ENCODE measurements at places on chromosomes 12 and 14. TPM values are rescaled to one million over a fixed set of nuclear protein-coding genes. Genes with fewer than 3 reads are reported as not detected.

Gene BAZ1A
- 68.3 TPM for total RNA-seq

DNA sequence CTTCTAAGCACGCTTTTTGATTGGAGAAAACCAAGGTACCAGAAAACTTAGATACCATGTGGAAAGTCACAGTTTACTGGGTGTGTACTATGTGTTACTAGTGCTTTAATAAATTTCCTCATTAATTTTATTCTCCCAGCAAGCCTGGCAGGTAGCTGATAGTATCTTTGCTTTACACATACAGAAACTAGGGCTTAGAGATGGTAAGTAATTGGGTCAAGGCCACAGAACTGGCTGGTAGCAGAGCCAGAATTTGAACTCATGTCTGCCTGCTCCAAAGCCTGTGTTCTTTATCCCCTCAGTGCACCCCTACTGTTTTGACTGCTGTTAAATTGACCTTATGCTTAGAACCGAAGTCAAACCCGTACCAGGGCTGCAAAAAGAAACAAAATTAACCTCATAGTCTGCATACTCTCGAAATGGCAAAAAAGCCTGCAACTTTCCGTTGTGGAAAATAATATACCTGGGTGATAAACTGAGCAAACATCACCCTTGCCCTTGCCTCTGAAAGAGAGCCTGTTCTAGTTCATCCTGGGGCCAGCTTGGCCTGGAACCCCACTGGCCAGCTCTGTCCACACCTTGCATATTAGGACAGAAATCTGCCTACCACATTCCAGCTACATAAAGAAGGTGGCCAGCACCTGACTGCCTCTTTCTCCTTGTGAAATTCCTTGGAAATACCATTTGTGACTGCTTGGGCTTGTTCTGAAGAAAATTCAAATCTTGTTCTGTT lies 118.9 kb downstream of the ETV6 start:
- peak; percentile 35 for DNase-seq
- no peaks in the 10 kb centered on the region for H3K27me3 ChIP-seq
- H3K27ac ChIP-seq = no peak overlapping the region
- peaks cover 32% of the 10 kb centered on the region for H3K4me1 ChIP-seq

Gene HNRNPA1
- 2,673 TPM for total RNA-seq

Gene WNT5B
- total RNA-seq = 0.04 TPM

DNA sequence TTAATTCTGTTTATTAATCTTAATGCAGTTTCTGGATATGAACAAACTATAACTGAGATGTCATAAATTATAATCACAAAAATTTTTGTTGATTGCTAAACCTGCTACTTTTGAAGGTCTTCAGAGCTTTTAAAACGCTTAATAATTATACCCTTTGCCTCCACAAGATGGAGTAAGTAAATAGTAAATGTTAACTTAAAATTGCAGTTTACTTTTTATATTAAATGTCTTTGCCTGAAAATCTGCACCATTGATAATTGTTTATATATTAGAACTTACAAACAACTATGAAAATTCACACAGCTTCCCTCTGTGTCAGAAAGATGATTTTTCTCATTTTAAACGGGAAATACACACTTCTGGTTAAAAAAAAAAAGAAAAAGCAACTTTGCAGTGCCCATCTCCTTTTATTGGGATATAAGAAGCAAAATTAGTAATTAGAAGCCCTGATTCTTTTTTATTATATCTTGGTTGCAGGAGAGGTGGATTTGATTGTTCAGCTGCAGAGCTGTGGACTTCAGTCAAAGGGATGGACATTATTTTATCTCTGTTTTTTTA lies 35.6 kb downstream of the SCFD1 start:
- no peak overlapping the region for H3K27ac ChIP-seq
- DNase-seq = peak; percentile 39

Gene RAP1B
- total RNA-seq = 129 TPM

Gene ZDHHC22
- total RNA-seq = not detected

Gene OR4K14
- total RNA-seq = not detected

DNA sequence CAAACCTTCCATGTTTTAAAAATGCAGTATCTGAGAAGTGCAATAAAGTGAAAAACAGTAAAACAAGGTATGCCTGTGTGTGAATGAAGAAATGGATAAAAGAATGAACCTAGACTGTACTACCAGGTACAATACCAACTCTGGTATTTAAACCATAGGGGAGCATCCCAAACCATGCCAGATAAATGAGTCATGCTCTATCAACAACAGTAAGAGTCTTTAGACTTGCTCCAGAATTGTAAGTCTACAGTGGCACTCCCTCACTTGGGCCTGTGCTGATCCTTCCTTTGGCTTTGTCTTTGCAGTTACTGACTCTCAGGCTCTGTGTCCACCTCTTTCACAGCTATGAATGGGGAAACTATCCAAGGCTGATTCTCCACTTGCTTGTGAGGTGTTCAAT lies 38.1 kb downstream of the BBS10 start:
- DNase-seq = no peak
- H3K4me3 ChIP-seq = no peak overlapping the region
- no peaks in the 10 kb centered on the region for H3K4me1 ChIP-seq
- peaks cover 6% of the 10 kb centered on the region for H3K27me3 ChIP-seq
- no peaks in the 10 kb centered on the region for H3K36me3 ChIP-seq

GRCh38 chr12:111102102-111102739 lies 181.8 kb upstream of the MYL2 start:
- H3K27me3 ChIP-seq = peaks cover 1% of the 10 kb centered on the region
- no peaks in the 10 kb centered on the region for H3K36me3 ChIP-seq
- H3K4me1 ChIP-seq = no peaks in the 10 kb centered on the region

Gene PPP1R13B
- 5.3 TPM for total RNA-seq

DNA sequence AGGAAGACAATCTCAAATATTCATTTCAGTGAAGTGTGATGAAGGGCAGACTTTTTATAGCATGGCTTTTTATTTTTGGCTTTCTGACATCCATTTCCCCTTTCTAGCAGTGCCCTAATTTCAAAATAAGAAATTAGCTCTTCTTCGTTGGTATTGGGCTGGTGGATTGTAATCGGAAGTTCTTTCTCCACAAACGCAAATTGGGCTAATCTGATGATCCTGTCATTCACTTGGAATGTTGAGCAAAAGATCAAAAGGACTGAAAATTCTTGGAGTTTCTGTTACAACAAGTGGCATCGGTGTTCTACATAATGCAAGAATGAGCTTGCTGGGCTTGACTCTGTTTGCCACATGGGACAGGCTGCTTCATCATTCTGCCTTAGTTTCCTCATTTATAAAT lies 1182.8 kb downstream of the FLRT2 start:
- no peaks in the 10 kb centered on the region for H3K36me3 ChIP-seq
- no peaks in the 10 kb centered on the region for H3K27me3 ChIP-seq
- H3K4me3 ChIP-seq = no peak overlapping the region

DNA sequence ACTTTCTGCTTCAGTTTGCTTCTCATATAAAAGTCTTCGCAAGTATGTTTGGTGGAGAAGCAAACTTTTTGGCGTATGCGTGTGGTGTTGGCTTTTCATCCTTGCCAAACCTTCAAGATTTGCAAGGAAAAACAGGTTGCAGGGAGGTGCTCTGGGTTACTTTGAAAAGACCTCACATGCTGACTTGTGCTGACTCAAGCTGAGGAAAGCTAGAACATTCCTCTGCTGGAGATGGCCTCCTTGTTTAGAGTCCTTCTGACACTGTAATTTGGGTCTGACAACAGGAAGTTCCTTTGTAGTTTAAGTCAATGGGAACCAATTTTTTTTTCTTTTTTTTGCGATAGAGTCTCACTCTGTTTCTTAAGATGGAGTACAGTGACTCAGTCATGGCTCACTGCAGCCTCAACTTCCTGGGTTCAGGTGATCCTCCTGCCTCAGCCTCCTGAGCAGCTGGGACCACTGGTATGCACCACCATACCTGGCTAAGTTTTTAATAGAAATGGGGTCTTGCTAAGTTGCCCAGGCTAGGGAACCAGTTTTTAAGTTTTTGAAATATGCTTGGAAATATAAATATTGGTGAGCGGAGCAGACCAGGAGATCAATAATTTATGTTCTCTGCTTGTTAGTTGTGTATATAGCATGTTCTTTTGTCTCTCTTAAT lies 2.6 kb upstream of the ACACB start:
- H3K4me1 ChIP-seq = peaks cover 81% of the 10 kb centered on the region
- H3K27ac ChIP-seq = peak overlapping the region; percentile 79
- peaks cover 3% of the 10 kb centered on the region for H3K36me3 ChIP-seq
- no peak overlapping the region for H3K4me3 ChIP-seq
- H3K27me3 ChIP-seq = no peaks in the 10 kb centered on the region

- DNase-seq = no peak
- H3K4me3 ChIP-seq = no peak overlapping the region
- peaks cover 19% of the 10 kb centered on the region for H3K4me1 ChIP-seq
- no peak overlapping the region for H3K27ac ChIP-seq
These were observed 48.8 kb downstream of the NUAK1 start for GRCh38 chr12:106089935-106090334.

- no peak overlapping the region for H3K4me3 ChIP-seq
- H3K36me3 ChIP-seq = no peaks in the 10 kb centered on the region
- H3K27ac ChIP-seq = peak overlapping the region; percentile 57
- no peak for DNase-seq
- H3K27me3 ChIP-seq = no peaks in the 10 kb centered on the region
- peaks cover 60% of the 10 kb centered on the region for H3K4me1 ChIP-seq
These were observed 11.9 kb upstream of the UBE2N start for GRCh38 chr12:93453633-93454032.

Gene PRIMA1
- 3.2 TPM for total RNA-seq

Gene ANHX
- total RNA-seq = not detected

Gene LRP1-AS
- total RNA-seq = not detected

DNA sequence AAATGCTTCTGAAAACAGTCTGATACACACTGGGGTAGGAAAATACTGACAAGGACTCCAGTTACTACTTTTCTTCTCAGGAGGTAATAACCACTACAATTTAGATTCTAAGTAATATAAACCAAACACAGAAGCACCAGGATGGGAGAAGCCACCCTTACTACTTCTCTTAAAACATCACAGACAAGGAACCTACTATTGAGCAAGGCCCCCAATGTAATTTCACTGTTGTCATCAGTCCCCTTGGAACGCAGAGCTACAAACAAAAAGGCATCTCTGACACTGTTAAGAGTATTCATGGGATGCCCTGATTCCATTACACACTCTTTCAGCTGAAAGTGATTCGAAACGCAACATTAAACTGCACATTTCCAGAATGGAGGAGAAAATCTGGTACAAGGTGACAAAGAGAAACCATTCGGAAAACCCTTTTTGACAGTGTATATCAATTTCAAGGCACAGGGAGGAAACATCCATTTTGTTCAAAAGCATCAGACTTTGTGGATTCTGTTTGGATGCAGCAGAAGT lies 185.9 kb downstream of the PPM1H start:
- H3K4me3 ChIP-seq = no peak overlapping the region
- no peak for DNase-seq
- no peaks in the 10 kb centered on the region for H3K4me1 ChIP-seq
- H3K27ac ChIP-seq = no peak overlapping the region
- H3K36me3 ChIP-seq = peaks cover 18% of the 10 kb centered on the region

DNA sequence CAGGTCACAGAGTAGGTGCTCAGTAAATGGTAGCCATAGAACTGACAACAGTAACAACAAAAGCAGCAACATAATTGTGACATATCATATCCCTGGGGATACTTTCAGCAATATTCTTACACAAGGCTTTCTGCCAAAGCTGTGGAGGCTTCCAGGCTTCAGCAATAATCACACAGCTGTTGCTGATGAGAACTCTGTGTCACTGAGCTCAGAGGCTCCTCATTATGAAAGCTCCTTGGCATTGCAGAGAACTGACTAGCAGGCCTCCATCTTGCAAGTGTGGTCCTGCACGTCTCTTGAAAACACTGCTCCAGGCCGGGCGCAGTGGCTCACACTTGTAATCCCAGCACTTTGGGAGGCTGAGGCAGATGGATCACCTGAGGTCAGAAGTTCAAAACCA lies 97.3 kb upstream of the BTG1 start:
- no peaks in the 10 kb centered on the region for H3K27me3 ChIP-seq
- H3K4me1 ChIP-seq = no peaks in the 10 kb centered on the region
- no peak for DNase-seq
- H3K4me3 ChIP-seq = no peak overlapping the region
- H3K36me3 ChIP-seq = no peaks in the 10 kb centered on the region

DNA sequence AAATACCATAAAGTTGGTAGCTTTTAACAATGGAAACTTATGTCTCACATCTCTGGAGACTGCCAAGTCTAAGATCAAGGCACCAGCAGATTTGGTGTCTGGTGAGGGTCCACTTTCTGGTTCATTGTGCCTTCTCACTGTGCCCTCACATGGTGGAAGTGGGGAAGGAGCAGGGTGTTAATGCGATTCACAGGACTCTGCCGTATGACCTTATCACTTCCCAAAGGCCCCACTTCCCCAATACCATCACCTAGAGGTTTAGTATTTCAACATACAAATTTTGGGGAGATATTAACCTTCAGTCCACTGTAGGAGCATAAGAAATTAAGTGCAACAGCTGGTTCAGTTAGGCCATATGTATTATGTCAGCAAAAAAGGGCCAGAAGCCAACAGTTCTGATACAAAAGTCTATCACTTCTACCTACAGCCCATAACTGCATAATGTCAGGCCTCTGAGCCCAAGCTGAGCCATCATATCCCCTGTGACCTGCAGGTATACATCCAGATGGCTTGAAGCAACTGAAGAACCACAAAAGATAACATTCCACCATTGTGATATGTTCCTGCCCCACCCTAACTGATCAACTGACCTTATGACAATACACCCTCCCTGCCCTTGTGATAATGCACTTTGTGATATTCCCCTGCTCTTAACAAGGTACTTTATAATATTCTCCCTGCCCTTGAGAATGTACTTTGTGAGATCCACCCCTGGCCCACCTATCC lies 24.7 kb downstream of the DDHD1 start:
- no peak overlapping the region for H3K4me3 ChIP-seq
- H3K4me1 ChIP-seq = no peaks in the 10 kb centered on the region
- DNase-seq = no peak
- no peaks in the 10 kb centered on the region for H3K36me3 ChIP-seq
- no peaks in the 10 kb centered on the region for H3K27me3 ChIP-seq
- no peak overlapping the region for H3K27ac ChIP-seq

Gene NXPH4
- total RNA-seq = not detected

Gene SERPINA12
- not detected for total RNA-seq

DNA sequence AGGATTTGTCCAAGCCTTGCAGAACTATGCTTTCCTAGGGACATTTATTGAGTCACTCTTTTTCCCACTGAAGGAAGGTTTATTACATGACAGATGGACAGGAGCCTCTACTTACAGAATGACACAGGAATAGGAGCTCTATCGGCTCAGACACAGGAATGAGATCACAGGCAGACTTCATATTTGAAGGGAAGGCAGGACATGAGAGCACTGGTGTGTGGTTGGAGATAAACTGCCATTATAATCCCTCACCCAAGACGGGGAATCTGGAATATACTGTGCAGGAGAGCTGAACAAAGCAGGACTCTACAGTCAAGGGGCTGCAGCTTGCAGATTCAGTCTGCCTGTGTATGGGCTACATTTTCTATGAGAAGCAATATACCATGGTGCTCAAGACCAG lies 26.8 kb upstream of the IL22 start:
- H3K27ac ChIP-seq = no peak overlapping the region
- H3K4me3 ChIP-seq = no peak overlapping the region
- H3K4me1 ChIP-seq = no peaks in the 10 kb centered on the region
- no peaks in the 10 kb centered on the region for H3K27me3 ChIP-seq
- DNase-seq = no peak

Data from HepG2 (cell line).